Stimulated activated CD8-positive, alpha-beta memory T cell treated with anti-CD3 and anti-CD28 coated beads, Interleukin-4, amount 100 ng/mL, for 48 hours (primary cell): ENCODE measurements at places on chromosomes 7 and 10.
A peak's percentile ranks its signal among the peaks of the same experiment; 100 is the strongest.

DNA sequence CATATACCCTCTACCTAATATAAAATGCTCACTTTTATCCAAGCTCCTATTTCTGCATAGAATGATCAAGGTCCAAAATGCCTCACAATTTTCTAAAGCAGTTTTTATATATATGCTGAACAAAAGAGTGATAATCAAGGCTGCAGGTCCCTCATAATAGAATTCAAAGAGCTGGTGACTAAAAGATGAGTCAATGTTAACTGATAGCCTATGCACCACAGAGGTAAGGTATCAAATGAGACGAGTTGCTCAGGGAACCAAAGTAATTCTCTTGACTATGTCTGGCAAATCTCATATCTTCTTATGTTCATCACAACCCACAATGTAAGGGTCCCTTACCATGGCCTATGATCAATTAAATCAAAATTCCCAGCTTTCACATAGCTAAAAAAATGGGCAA lies 15.2 kb downstream of the PDZD8 start:
- no peak for DNase-seq

- DNase-seq, result no peak
Observed at GRCh38 chr7:45174966-45175765, 17.6 kb downstream of the RAMP3 start.

DNA sequence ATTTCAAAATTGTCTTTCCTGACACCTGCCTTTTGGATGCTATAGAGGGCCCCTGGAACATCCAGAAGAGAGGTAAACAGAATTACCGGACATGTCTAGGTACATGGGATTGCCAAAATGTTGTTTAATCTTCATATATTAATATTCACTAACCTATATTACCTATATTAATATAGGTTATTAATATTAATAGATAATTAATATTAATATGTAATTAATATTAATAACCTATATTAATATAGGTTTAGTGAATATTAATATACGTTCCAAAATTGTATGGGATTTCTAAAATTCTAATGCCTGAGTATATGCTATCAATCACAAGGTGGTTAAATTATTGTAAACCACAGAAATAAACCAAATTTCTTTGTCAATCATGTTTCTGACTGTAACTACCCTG lies 17.4 kb downstream of the TOMM7 start:
- no peak for DNase-seq

DNA sequence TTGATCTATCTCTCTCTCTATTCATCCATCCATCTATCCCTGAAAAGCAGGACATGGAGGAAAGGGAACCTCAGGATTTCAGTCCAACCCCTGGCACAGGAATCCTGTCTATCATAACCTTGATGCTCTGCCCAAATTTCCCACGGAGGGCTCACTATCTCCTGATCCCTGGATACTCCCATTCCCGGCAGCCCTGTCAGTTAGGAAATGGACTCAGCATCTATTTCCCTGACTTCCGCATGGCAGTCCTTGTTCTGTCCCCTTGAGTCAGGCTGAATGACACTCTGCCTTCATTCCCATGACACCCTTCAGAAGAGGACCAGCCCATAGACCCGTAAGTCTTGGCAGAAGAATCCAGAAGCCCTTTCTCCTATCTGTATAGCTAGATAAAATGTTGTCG lies 77.7 kb downstream of the VWA2 start:
- no peak for DNase-seq

DNA sequence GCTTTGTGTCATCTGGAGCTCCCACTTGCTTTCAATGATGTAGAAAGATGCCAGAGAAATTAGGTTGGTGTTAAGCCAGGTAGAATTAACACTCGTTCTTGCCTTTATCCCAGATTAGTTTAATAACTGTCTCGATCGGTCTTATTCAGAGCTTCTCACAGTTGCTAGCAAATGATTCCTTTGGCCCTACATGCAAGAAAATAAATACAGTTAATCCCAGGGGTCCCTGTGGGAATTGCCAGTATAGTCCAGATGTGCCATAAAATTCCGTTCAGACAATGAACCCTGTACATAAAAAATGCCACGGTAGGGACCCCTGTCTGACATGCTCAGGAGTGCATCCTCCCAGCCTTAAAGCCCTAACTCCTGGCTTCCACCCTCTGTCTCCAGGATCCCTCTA lies 207.5 kb downstream of the ARHGAP12 start:
- DNase-seq, result no peak

- no peak for DNase-seq
Observed at GRCh38 chr10:62450912-62451610, 76.9 kb downstream of the ZNF365 start.

GRCh38 chr10:131618587-131619267 lies 282.1 kb upstream of the PPP2R2D start:
- no peak for DNase-seq

DNA sequence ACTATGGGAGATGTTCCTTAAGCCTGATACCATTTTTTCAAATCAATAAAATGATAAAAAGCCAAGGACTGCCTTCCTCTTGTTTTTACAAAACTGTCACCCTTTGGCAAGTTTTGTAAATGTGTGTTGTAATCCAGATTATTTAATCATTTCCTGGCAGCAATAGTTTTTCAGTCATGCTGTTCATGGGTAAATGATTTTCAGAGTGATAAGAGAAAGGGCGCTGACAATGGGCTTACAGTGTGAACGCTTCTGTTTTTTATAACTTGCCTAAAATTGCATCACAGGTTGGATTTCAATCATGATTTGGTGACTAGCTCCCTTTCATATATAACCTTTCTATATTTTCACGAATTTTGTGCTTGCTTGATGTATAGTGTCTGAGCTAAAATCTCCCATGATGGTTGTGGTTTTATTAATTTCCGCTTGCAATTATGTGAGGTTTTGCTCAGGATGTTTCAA lies 19.0 kb upstream of the DMBT1 start:
- no peak for DNase-seq

- DNase-seq, result no peak
Observed at GRCh38 chr7:41709621-41710020, 6.7 kb upstream of the INHBA start.

- DNase-seq, result peak; percentile 87
Observed at GRCh38 chr7:106717955-106718871, 57.3 kb upstream of the CCDC71L start.

- peak; percentile 53 for DNase-seq
Observed at GRCh38 chr10:98055841-98056516, 25.6 kb upstream of the CRTAC1 start.

GRCh38 chr7:130322615-130323014 lies 22.0 kb upstream of the CPA5 start:
- no peak for DNase-seq

DNA sequence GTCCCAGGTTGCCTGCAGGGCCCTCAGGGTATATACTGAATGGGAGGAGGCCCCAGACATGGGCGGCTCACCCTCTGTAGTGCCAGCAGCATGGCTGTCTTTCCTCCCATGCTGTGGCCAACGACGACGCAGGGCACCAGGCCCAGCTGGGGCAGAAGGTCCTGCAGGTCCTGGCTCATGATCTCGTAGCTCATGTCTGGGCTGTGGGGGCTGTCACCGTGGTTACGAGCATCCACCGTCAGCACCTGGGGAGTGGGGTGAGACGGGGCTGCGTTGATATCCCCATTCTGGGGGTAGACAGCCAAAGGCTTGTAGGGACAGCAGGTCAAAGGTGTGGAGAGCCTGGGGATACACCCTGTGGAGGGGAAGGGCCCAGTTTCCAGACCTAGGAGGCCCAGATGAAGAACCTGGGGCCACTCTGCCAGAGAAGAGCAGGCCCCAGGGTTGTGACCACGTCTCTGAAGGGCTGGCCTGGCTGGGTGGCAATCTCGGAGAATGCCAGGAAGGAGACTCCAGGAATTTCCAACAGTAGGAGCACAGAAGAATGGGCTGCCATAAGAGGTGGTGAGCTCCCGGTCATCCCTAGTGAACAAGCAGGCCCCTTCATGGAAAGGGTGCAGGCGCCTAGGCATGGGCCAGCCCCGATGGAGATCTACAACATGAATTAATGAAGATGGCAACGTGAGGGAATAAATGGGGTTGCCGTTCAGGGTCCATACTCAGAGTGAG lies 947 bp downstream of the ABHD11 start:
- no peak for DNase-seq

GRCh38 chr7:99928994-99929729 lies at the start of gene GJC3:
Gene GJC3, minus strand, starts transcription at chr7:99929620. Its CDS starts 0 bp downstream, at chr7:99929620.
- DNase-seq, result peak; percentile 55

- DNase-seq, result no peak
Observed at GRCh38 chr10:59631237-59631636, 78.4 kb downstream of the SLC16A9 start.
